ENCODE measurements at places on chromosomes 1 and 21.

DNA sequence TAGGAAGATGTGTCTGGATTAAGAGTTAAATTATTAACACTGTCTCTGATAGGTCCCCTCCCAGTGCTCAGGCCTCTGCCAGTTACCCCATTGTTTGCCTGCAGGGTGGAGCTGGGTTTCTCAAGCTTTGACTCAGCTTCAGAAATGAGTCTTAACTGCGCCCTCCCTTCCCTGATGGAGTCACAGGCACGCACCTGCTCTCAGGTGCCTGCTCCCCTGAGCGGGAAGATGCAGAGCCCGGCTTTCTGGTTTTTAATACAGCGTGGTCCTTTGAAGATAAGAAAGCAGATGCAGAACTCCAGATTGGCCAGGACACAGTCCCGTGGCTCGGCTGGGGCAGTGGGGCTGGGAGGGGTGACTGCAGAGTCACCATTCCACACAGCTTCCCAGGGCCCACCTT, 3.2 kb upstream of the SPRR4 start:
- DNase-seq = no peak

DNA sequence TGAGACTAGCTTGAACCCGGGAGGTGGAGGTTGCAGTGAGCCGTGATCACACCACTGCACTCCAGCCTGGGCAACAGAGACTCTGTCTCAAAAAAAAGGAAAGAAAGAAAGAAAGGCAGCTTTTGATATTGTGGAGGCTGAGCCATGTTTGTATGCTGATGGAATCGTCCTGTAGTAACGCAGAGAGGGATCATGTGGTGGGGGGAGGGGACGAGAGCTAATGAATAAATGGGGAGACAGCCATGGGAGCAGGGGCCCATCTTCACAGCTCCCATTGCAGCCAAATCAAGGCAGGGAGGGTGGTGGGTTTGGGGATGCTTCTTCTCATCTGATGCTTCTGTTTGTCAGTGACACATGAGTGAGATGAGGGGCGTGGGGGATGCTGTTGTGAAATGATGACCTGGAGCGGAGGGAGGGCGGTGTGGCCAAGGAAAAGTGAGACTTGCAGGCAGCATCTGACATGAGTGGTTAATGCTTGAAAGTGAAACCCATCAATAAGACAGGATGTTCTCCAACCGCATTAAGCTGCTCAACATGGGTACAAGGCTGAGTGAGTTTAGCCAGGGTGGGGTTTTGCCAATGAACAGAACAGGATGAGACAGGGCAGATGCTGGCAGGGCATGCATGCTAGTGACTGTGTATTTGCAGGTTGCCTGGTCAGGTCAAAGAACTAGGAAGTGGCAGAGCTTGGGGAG, 16.7 kb downstream of the SPATA21 start:
- DNase-seq = peak; percentile 8

DNA sequence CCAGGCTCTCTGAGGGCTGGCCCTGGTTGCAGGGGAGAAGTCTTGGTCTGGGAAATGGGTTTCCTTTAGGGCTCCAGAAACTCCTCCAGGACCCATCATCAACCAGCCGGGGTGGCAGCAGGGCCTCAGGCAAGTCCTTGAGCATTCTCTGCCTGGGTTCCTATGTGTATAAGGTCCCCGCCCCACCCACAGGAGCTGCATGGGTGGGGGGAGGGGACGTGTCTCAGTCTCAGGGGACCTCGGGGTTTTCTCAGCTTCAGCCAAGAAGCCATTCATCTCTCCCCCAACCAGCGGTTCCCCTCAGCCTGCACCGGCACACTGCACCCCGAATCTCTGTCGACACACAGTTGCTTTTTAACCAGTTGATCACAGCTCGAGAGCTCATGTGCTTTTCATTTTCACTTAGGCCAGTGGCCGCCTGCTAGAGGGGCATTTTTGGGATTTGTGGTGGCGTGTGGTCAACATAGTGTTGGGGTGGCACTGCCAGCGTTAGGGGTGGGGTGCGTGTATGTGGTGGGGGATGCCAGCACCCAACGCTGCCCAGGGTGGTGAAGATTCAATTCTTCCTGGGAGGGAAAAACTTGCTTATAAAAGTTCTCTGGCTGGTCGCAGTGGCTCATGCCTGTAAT, 6.5 kb downstream of the RUNX3 start:
- no peak for DNase-seq

- no peak for DNase-seq
Observed at GRCh38 chr1:58818075-58818474, 34.2 kb upstream of the JUN start.

DNA sequence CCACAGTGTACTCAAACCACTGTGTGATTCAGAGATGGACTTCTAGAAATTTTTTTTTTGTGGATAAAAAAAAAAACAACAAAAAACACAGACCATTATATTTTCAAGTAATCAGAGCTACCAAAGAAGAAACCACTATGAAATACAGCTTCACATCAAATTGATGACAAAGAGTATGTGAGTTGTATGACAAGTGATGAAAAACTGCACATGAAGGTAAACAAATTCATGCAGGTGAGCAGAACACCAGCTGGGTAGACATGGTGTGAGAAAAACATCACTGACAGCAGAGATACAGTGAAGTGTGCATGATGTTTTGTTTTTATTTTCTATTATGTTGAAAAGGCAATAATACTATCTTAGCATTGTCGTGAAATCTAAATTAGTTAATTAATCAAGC, 8.0 kb upstream of the PTPRC start:
- no peak for DNase-seq

GRCh38 chr1:221469476-221469875, 272.4 kb downstream of the DUSP10 start:
- DNase-seq = no peak

DNA sequence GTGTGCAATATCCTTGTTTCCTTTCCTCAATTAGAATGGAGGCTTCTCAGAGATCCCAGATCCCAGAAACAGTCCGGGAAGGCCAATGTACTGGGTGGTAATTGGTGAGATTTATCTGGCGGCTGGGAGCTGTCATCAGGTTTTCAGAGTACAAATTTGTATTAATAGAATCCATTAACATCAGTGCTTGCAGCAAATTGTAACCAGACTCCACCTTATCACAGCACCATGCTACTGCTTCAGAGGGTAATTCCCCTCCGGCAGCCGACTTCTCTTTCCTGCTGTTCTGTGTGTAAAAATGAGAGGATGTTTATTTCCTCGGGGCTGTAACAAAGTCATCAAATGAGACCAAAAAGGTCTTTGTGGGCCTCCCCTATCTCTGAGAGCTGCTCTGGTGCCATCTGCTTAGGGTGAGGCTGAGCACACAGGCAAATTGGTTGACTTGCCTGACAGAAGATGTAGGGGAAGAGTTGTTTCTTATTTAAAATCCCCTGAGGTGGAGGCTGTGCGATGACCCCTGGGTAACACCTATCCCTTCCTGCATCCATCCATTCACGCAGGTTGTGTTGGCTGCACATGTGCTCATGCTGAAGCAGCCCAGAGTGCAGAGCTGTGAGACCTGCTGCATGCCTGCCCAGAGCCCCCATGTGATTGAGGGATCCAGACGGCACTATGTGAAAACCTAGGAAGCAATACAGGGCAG, 19.2 kb downstream of the NFASC start:
- no peak for DNase-seq

- DNase-seq = no peak
Observed at GRCh38 chr1:211851174-211851573, 20.6 kb upstream of the LPGAT1 start.

GRCh38 chr21:32099812-32100416, 178.9 kb downstream of the MIS18A start:
- DNase-seq = no peak

GRCh38 chr1:200258447-200259375, 151.1 kb downstream of the ZNF281 start:
- no peak for DNase-seq

DNA sequence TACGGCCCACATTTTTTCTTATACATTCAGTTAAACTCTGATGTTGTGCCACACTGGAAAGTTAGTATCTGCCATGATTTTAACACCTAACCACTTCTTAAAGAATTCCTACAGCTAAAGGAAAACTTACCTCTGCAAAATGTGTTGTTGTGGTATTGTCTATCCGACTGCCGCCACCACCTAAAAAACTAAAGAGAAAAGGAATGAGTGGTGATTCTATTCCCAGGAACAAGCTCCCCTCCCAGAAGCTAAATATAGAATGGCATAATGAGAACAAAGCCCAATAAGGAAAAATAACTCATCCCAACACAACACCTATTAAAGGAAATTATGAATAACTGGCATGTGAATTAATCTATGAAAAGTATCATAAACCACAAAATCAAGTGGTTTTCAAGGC, 39.5 kb downstream of the RNF115 start:
- DNase-seq = no peak

DNA sequence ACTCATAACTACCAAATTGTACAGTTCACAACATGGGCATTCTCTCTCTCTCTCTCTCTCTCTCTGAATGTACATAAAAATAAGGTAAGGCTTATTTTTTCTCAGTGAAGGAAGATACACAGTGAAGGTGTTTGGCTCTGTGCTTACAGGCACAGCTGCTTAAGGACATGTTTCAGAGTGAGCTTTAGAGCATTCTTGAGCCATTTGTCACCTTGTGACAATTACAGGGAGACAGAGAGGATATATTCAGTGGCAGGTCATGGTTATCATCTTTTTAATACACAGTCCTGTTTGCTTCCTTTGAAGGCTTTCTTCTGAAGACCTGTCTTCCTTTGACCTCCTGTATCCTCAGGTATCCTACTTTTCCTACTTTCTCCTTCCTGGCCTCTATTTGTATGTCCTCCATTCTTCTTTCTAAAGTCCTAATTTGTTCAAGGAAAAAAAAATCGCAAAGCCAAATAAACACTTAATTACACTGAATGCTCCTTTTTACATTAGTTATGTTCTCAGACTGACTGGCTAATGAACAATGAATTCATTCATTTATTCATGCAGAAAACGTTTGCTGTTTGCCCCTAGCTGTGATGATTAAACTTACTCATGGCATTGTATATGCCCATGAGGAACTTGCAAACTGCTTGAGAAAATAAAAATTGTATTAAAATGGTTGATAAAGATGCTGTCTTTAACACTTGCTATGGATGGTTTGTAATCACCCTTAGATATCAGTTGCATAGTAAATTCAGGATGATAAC, 33.4 kb downstream of the HSD17B7 start:
- DNase-seq = no peak

GRCh38 chr1:42176902-42177519, 12.5 kb upstream of the GUCA2A start:
- no peak for DNase-seq

- no peak for DNase-seq
Observed at GRCh38 chr1:94729267-94729666, 90.9 kb upstream of the SLC44A3 start.

DNA sequence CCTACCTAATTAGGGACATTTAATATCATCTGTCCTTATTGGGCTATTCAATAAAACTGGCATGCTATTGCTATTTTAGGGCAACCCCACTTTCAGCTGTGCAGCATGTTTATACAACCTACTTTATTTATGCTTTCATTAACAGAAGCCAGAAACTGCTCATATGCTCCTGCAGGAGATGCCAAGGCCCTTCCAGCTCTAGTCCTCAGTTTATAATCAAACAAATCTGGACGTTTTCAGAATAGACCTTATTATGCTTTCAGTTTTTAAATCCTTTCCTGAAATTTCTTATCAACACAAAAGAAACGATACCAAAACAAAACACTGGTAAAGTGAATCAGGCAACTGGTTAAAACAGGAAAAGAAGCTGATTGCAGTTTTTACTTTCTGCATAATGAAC, 53.2 kb downstream of the PTGS2 start:
- no peak for DNase-seq

DNA sequence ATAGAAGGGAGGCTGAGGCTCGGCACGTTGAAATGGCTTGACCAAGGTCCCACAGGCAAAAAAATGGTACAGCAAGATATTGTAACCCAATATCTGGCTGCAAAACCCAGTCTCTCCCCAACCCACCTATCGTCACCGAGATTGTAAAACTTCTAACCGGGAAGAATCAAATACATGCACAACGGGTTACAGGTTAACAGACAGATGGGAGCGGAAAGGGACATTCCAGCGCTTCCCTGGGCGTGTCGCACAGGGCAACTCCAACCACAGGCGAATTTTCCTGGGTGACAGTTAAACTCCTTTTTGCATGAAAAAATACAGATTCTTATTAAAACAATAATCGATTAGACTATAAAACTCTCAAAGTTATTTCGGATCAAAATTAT, 31.8 kb upstream of the JUN start:
- DNase-seq = no peak

DNA sequence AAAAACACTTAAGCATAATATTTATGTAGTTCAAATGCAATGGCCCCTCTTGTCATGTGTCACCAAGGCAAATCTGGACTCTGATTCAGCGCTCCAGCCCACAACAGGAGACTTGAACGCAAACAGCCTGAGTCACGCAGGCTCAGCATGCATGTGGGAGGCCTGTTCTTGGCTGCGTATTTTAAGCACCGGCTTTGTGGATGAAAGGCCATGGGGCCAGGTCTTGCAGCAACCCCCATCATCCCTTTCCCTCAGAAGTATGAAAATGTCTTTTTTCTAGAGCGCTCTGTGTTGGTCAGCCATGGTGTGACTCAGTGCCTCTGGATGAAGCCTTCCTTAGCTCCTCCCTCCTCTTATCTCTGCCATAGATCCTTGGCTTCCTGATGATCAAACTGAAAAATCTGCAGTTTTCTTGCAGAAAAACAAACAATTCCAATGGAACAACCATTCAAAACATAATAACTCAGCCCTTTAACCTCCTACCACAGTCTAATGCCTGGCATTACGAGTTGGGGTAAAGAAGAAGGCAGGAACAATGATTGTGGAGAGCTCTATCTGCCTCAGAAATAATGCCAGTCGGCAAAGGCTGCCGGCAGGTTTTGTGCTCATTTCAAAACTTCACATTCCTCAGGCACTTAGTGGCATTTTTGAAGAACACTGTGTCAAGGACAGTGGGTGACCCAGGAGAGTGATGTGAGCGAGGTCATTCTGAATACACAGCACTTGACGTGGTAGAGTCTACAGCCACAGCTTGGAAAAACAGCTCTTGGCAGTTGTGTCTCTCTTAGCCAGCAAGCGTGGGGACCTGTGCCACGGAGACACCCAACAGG, 167.5 kb downstream of the CLIC6 start:
- no peak for DNase-seq

DNA sequence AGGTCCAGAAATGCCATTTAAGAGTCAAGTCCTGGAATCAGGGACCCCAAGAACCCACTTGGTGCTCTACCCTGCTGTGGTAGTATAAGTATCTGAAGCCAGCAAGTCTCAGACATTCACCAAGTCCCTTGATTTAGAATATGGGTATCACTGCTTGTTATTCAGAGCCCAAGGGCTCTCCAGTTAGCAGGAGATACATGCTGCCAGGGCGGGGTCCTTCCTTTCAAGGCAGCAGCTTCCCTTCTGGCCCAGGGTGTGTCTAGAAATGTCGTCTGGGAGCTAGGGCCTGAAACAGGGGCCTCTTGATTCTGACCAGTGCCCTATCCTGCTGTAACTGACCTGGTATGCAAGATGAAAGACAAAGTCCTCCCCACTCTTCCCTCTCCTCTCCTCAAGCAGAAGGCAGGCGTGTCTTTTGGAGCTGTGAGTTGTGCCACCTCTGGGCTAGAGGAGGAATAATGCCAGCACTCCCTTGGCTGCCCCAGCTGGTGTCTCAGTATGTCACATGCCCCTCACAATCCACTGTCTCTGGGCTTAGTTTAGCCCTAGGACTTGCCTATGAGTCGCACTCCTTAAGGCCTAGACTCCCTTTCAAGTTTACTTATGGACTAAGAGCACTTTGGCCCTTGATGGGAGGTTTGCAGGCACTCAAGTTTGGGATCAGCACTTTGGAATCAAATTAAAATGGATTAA, 200.2 kb downstream of the MRPL39 start:
- DNase-seq = no peak

- DNase-seq = no peak
Observed at GRCh38 chr1:220336391-220337031, 64.3 kb upstream of the RAB3GAP2 start.
